Thoracic aorta (tissue), 2 donors: ENCODE measurements at places on chromosomes 6 and 20.

GRCh38 chr20:49668181-49668877 lies 45.3 kb downstream of the B4GALT5 start:
- no peak for DNase-seq

- no peak for DNase-seq
Observed at GRCh38 chr6:16851044-16851540, 89.8 kb upstream of the ATXN1 start.

DNA sequence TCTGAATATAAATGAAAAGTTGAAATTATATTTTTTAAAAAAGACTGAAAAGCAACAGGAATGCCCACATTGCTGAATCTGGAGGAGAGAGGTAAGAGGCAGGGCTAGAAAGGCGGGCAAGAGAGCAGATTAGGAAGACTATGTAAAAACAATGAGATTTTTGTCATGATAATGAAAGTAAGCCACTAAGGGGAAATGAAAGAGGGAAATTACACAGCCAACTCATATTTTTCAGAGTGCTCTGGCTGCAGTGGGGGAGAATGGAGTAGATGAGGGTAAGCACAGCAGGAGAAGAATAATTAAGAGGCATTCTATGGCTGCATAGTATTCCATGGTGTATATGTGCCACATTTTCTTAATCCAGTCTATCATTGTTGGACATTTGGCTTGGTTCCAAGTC lies 281.9 kb downstream of the PKHD1 start:
- no peak for DNase-seq

- DNase-seq = no peak
Observed at GRCh38 chr6:47133230-47134000, 91.3 kb upstream of the ADGRF1 start.

DNA sequence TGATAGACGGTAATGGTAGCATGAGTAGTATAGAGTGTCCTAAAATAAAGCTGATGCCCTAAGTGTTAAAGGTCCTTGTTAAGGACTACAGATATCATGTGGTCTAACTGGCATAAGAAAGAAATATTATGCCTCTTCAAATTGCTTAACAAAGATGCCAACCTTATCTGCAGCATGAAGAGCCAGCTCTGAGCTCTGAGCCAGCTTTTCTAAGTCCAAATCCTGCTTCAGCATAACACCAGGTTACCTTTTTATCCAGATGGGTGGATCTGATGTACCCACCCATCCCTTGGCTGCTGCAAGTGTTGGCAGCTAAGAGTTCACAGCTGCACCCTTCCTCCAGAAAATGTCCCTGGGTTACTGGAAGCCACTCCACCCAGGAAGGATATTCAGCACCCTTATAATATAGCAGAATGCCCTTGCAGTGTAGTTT lies 83.8 kb downstream of the TENT5A start:
- no peak for DNase-seq

GRCh38 chr20:37816003-37816402 lies 86.9 kb upstream of the VSTM2L start:
- DNase-seq = no peak

DNA sequence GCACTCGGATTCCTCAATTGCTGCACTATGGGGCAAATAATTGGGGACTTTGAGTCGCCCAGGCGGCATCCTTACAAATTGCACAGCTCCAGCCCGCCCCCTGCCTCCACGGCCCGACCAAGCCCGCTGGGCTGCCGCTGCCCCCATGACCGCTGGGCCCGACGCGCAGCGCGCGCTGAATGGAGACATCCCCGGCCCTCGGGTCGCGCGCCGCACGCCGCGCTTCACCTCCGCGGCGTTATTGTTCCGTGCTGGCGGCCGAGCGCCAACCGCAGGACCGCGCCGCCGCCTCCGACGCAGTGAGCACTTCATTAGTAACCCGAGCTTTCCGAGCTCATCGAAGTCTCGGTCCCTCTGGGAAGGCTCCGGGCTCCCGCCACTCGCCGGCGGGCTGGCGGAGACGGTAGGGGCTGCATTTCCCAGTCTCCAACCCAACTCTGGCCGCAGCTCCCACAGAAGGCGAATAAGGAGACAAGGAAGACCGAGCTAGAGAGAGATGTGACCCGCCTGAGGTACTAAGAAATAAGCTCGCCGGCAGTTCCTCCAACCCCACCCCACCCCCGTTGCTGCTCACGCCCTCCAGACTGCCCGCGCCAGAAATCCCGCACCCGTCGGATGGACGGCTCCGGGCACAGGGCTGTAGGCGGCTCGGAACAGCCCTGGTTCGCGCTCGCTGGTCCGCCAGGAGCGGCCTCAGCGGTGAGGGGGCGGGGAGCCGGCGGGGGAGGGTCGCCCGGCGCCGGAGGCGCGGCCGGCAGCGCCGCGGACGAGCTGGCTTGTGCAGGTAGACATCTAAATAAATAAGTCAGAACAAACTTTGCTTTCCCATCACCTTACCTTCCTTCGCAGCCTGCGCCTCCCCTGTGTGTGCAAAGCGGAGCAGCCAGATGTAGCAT lies 703 bp downstream of the EPHA7 start:
- no peak for DNase-seq

- no peak for DNase-seq
Observed at GRCh38 chr6:33882154-33882553, 78.4 kb upstream of the MLN start.

- DNase-seq = no peak
Observed at GRCh38 chr20:41094353-41095055, 42.8 kb upstream of the PLCG1 start.

- no peak for DNase-seq
Observed at GRCh38 chr6:10954590-10955010, 67.7 kb downstream of the SYCP2L start.

DNA sequence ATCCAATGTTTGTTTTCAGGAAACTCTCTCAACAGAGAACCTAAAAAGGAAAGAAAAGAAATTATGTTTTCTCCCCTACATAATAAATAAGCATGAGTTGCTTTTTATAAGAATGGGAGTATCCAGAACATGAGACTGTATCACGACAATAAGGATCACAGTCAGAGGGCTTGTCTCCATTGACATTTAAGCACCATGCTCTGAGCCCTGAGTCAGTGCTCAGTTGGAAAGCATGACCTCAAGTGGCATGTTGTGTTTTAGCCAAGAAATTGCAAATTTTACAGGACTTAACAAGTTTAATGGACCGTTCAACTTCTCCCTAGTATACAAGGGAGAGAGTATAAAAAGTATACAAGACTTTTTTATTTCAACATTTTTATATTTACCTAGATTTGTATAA lies 431.6 kb downstream of the GJA1 start:
- DNase-seq = no peak

GRCh38 chr6:129920103-129920798 lies 59.1 kb upstream of the TMEM244 start:
- DNase-seq = no peak

DNA sequence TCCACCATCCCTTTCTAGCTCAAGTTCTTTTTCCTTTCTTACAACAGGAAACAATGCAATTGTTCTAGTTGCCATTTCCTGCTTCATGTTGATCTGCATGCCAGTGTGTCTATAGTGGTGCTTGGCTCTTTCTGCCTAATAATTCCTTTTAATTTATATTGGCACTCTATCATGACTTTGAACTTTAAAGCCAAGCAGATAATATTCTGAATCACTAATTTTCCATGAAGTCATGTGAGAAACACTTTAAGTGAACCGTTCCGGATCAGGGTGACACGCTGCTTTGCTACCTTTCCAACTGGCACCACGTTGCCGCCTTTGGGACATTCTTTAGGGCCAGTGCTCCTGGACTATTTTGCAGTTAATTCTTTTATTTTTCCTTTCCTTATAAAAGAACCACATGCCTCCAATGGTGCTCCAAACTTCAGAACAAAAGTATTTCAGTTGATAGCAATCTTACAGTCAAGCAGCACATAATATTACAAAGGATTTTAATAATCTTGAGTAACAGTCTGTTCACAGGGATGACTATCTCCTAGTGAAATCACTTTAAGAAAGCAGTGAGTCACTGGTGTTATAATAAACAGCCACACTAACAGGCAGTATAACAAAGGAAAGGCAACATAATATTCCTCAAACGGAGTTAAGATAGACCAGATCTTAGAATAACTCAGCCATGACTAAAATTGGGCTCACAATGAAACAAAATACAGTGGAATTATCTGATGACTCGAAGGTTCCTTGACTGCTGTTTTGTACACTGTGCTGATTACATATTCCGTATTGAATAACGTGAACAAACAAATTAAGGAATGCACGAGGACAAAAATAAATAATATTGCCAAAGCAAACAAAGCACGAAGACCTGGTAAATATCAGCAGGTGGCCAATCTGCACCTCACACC lies 19.0 kb upstream of the BLOC1S5 start:
- DNase-seq = no peak

- no peak for DNase-seq
Observed at GRCh38 chr20:14986026-14986655, 648.7 kb upstream of the FLRT3 start.

DNA sequence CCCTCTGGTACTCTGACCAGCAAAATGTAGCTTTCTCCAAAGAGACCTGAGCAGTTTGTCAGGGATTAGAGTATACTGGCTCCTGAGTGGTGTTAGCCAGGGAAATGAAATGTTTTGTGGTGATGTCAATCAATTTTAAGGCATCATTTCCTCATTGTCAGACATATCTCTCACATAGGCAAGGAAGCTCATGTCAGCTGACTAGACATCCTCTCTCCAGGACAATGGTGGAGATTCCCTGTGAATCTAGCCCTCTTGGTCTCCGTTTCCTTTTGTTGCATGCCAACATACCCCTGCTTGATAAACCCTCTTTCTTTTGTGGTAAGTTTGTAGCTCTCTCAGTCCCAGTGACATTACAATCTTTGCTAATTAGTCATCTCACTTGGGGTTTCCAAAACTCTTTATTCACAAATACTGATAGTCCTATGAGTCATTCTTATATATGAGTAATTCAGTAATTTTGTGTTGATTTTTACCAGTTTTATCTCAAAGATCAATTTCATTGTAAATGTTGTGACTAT lies 135.6 kb upstream of the PTPRK start:
- no peak for DNase-seq

- DNase-seq = no peak
Observed at GRCh38 chr6:147615659-147616456, 107.4 kb downstream of the SAMD5 start.

- DNase-seq = no peak
Observed at GRCh38 chr6:11702500-11703130, 76.0 kb downstream of the ADTRP start.

GRCh38 chr6:108247965-108248536 lies 12.8 kb downstream of the SNX3 start:
- DNase-seq = no peak

DNA sequence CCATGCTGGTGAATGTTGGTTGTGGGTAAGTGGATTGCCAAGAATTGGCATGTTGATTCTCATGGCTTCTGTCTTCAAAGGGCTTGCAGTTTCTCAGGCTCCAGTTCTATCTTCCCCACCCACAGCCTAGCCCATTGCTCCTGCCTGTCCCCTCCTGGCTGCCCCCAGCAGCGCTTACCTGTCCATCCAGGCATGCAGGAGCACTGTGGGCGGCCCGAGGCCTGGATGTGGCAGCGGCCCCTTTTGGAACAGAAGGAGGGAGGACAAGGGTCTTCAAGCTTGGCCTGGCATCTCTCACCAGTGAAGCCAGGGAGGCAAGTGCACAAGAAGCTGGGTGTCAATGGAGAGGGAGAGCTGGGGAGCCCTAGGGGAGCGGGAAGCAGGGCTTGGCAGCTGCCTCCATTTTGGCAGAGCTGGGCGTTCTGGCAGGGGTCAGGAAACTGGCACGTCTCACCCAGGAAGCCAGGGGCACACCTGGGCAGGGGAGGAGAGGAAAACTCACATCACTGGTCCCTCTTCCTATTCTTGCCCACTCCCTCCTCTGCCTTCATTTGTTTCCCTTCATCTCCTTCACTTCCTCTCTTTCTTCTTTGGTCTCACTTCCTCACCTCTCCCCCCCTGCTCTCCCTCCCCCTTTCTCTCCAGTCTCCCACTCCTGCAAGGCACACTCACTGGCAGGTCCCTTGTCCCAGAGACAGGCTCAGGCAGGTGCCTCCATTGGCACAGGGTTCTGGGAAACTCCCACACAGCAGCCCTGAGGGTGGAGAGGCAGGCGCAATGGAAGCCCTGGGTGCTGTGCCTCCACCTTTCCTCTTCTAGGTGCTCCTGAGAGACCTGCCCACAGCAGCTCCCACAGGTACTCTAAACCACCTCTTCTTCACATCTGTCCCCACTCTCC lies 1.3 kb downstream of the NOTCH4 start:
- DNase-seq = no peak

DNA sequence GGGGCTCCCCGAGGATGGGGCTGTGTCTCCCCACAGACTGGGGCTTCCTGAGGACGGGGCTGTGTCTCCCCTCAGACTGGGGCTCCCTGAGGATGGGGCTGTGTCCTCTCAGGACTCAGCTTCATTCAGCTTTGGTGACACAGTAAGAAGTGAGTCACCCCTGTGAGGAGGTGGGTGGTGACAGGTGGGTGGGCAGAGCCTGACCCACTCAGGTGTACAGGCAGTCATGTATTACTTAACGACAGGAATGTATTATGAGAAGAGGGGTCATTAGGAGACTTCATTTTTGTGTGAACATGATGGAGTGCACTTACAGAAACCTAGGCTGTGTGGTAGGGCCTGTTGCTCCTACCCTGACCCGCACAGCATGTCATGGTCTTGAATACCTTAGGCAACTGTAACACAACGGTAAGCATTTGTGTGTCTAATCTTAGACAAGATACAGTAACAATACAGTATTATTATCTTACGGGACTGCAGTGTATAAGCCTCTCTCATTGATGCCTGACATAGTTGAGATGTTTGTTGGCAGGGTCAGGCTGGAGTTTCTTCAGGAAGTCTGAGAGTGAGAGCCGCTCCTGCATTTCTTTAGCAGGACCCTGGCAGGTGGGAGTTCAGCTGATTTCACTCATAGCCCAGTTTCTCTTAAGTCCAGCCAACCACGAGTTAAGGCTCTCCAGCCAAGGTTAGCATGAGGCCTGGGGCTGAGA lies 10.9 kb upstream of the PGC start:
- no peak for DNase-seq

DNA sequence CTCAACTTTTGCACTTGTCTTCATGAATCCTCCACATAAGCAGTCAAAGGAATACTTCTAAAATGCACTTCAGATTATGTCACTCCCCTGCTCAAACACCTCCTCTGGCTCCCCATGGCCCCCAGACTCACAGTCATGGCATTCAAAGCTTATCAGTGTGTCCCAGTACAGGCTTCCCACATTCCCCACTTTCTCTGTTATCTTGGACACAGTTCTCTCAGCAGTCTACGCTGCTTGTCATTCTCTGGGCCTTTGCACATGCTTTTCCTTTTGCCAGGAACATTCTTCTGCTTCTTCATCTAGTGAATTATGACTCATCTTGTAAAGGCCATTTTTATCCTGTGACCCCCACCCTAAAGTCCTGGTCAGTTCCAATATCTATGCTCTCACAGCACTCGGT lies 31.8 kb downstream of the SLC13A3 start:
- no peak for DNase-seq
